Esophagus squamous epithelium (tissue), 5 donors: ENCODE measurements at places on chromosomes 7 and 10. TPM values are rescaled to one million over a fixed set of nuclear protein-coding genes. Genes with fewer than 3 reads are reported as not detected.

KLF14 gene
- total RNA-seq, result not detected

PLXDC2 gene
- total RNA-seq, result 30.8 TPM

DHTKD1 gene
- 10.2 TPM for total RNA-seq

OPN4 gene
- not detected for total RNA-seq

GRID1 gene
- total RNA-seq, result 0.76 TPM

TFR2 gene
- 0.97 TPM for total RNA-seq

RELN gene
- total RNA-seq, result 0.88 TPM

LBX1 gene
- total RNA-seq, result not detected

TMEM140 gene
- 0.57 TPM for total RNA-seq

DNA sequence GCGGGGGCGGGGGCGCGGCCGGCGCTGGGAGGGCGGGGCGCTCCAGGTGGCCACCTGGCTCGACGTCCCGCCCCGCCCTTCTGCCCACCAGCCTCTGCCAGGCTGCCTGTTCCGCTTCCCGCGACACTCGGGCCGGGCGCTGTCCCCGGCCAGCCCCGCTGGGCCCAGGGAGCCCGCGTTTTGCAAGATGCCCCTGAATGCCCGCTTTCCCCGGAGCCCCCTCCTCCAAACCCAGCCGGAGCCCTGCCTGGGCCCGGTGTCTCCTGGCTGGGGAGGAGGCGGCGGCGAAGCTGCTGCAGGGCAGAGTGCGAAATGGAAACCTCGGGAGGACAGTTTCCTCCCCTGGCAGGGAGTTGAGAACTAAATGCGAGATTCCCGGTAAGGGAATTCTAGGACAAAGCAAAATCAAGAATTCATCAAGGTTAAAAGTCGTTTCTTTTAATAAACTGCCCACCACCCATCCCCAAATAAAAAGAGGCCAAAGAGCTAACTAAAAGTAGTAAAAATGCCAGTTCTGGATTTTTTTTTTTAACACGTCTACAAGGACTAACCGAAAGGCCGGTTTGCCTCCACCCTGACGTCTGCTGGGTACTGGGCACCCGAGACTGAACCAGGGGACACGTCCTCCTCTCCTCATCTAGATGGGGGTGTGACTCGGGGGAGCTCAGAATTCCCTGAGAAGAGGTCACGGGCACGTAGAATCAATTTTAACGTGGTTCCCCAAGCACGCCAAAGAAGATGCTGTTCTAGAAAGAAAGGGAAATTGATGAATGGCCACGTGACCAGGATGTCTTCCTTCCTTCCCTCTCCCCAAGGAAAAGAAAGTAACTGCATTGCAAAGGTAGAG, 200.4 kb upstream of the NFE2L3 start:
- DNase-seq, result no peak

- no peak for DNase-seq
Observed at GRCh38 chr10:68103261-68103878, 5.9 kb upstream of the MYPN start.

DNA sequence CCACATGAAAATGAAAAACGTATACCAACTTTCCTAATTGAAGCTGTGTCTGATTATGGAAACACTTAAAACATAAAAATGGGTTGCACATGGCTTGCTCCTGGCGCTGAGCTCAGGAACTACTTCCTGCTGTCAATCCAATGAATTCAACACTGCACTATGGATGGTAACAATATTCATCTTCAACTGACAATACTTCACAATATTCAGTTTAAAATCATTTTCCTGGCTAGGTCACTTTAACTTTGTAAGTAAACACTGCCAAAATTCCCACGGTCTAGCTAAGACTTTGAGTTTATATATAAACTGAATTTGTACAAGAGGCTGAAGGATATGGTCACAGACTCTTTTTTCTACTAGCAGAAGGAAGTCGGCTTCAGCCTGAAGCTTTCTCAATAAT, 556.9 kb downstream of the TNS3 start:
- DNase-seq, result no peak

GRCh38 chr10:45249978-45250693, 65.3 kb downstream of the OR13A1 start:
- DNase-seq, result no peak

DNA sequence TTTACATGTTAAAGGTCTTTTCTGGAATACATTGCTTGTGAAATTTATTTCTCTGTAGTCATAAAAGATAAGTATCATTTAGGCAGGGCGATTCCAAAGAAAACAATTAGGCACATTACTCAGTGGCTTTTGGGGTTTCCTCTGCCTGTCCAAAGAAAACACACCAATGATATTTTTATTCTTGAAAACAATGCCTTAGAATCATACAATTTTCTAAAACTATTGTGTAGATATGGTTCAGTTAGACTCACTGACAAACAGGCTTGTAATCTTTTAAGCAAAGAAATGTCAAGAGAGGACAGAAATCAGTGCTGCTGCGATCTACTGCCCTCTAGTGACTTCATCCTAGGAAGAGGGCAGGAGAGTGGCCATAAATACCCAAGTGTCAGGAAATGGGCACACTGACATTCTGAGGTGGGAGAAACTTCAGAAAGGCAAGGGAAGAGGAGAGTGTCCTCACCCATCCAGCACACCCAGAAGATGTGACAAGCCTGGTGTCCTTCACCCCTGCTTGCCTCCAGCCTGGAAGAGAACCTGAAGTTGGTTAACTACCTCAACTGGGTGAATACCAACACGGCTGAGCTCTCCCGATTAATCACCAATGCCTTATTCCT, 120.5 kb downstream of the GALNT11 start:
- DNase-seq, result no peak

GRCh38 chr7:36854652-36855051, 130.4 kb upstream of the AOAH start:
- no peak for DNase-seq

DNA sequence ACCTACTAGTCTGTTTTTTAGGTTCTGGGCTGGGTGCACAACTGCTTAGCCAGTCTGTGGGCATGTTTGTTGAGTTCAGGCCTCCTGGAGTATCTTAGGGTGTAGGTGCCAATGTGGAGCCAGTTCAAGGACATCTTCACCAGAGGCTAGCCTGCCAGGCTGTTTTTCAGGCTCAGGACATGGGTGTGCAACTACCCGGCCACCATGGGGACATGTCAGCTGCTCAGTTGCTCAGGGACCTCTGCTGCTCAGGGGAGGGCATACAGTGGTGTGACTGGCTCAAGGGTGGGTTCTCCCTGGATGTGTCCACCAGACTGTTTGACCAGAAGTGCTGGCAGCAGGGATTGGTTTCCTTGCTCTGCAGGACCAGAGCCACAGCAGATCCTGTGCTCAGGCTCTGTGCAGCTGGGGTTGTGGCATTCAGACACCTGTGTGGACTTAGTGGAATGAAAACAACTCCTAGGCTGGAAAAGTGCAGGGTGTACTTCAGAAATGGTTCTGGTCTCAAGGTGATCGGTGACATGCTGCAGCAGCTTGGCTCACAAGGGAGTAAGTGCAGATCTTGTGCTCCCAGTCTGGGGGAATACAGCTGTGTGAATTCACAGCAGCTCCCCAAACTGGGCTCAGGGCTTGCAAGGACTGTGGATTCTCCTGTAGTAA, 44.8 kb downstream of the PALS2 start:
- DNase-seq, result no peak

DNA sequence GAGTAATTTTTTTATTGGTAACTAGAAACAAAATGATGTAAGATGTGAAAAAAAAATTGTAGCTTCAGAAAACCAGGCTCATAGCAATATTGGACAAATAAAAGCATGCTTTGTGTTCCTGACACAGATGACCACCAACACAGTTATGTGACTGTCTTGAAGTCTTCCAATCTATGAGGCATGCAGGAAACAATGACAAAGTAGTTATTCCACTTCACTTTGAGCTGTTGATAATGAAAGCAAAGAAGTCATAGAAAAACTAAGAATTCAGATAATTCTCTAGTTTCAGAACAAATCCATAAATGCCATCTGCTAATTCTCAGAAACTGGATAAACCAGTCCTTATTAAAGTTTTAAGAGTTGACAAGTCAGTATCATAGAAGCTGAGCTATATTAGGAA, 378.4 kb upstream of the SEMA3D start:
- no peak for DNase-seq

- no peak for DNase-seq
Observed at GRCh38 chr10:95742962-95743535, 12.9 kb upstream of the ENTPD1 start.

GRCh38 chr7:77348371-77348813, 67.8 kb downstream of the GSAP start:
- DNase-seq, result no peak

GRCh38 chr7:81416659-81417058, 353.2 kb downstream of the HGF start:
- DNase-seq, result no peak

DNA sequence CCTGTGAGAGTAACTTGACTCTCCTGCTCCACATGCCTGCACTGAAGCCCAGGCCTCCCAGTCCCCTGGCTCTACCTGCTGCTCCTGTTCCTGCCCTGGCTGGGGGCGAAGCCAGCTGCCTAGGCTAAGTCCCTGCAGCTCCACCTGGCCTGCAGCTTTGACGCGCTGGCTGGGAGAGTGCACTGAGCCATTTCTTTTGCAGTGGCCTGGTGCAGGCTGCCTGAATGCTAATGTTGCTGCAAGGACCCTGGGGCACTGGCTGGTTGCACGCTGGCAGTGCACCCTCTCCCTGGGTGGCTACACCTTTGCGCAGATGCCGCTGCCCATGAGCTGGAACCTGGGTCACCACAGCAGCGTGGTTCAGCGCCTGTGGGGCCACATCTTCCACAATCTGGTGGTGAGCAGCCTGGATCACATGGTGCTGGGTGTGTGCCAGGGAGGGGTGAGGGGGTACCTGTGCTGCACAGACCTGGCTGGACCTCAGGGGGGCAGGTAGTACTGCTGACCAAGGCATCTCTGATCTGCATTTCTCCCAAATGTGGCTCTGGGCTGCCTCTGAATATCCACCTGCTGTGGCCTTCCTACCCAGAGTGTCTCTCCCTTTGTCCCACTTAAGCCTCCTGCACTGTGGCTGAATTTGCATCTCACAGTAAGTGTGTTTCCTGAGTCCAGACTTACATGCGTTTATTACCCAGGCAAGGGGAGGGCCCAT, 20.0 kb downstream of the IMPDH1 start:
- DNase-seq, result no peak

DNA sequence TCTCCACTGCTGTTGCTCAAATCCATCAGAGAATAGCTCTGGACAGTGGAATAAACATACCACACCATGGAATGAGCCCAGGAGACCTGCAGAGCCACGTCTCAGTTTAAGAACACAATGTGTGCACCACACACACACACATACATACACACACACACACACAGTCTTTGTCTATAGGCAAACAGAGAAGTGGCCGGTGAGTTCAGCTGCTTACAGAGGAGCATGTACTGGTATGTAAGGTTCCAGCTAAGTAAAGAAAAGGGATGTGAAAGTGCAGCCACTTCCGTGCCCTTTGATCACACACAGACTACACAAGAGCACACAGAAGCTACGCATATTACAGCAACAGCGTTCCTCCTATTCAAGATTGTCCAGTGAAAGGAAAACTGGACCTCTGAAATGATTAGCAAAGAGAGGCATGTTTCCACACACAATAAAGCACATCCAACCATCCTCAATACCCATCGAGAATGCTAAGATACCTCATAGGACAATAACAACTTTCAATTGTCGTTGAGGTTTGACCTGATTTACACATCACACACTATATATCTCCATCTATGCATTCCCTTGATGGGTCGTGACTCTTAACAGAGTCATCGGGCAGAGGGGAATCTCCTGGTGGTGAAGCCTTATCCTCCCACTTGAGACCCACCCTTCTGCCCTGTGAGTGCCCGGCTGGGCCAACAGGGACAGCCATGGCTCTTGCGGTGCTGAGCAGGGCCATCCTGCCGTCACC, 23.6 kb downstream of the SLC35B4 start:
- peak; percentile 33 for DNase-seq

- DNase-seq, result no peak
Observed at GRCh38 chr7:105794741-105795729, 81.4 kb downstream of the ATXN7L1 start.
